ENCODE measurements at places on chromosomes 13 and 19. TPM values are rescaled to one million over a fixed set of nuclear protein-coding genes. Genes with fewer than 3 reads are reported as not detected.

The CRTC1 gene
- 10.3 TPM for total RNA-seq

DNA sequence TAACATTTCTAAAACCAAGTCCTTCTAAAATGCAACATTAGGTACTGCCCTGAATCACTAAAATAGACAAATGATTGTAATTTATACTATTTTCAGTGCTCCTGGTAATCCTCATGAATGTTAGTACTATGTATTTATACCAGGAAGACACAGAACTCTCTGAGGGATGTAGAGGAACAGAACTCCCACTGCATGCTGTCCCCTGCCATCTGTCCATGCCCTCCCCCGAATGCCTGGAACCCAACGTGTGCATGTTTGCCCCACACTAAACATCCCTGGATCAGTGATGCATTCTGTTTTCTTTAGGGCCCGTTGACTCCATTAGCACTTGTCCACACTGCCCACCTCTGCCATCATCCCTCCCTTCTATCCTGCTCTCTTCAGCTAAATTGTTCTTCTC is 26.5 kb downstream of the ENOX1 start:
- H3K36me3 ChIP-seq, result no peaks in the 10 kb centered on the region
- H3K27ac ChIP-seq, result no peak overlapping the region
- no peaks in the 10 kb centered on the region for H3K4me1 ChIP-seq
- H3K4me3 ChIP-seq, result no peak overlapping the region
- no peaks in the 10 kb centered on the region for H3K27me3 ChIP-seq

GRCh38 chr19:37903096-37903495 is 3.3 kb downstream of the WDR87 start:
- DNase-seq, result no peak
- H3K4me1 ChIP-seq, result peaks cover 8% of the 10 kb centered on the region
- no peaks in the 10 kb centered on the region for H3K36me3 ChIP-seq
- no peak overlapping the region for H3K27ac ChIP-seq
- no peaks in the 10 kb centered on the region for H3K27me3 ChIP-seq
- H3K4me3 ChIP-seq, result no peak overlapping the region

GRCh38 chr19:14019100-14019499 is 8.8 kb upstream of the RLN3 start:
- no peaks in the 10 kb centered on the region for H3K36me3 ChIP-seq
- no peak overlapping the region for H3K4me3 ChIP-seq
- H3K27ac ChIP-seq, result no peak overlapping the region
- no peak for DNase-seq

The NAPSA gene
- 0.48 TPM for total RNA-seq

- no peaks in the 10 kb centered on the region for H3K27me3 ChIP-seq
- no peak overlapping the region for H3K4me3 ChIP-seq
- no peak for DNase-seq
- no peaks in the 10 kb centered on the region for H3K4me1 ChIP-seq
- no peaks in the 10 kb centered on the region for H3K36me3 ChIP-seq
These were observed 825.6 kb downstream of the SLITRK6 start for GRCh38 chr13:84973661-84974060.

The ZNF845 gene
- 4.6 TPM for total RNA-seq

GRCh38 chr13:31111136-31111535 is 50.6 kb downstream of the HSPH1 start:
- no peak overlapping the region for H3K4me3 ChIP-seq
- H3K27me3 ChIP-seq, result peaks cover 14% of the 10 kb centered on the region
- DNase-seq, result no peak
- no peak overlapping the region for H3K27ac ChIP-seq

The ZNF177 gene
- 0.42 TPM for total RNA-seq

GRCh38 chr19:49889687-49890348 is 6.9 kb downstream of the IL4I1 start:
- no peak overlapping the region for H3K4me3 ChIP-seq
- H3K27me3 ChIP-seq, result no peaks in the 10 kb centered on the region
- H3K4me1 ChIP-seq, result peaks cover 3% of the 10 kb centered on the region
- peak; percentile 79 for DNase-seq
- no peak overlapping the region for H3K27ac ChIP-seq

- peak; percentile 84 for DNase-seq
- peak overlapping the region; percentile 85 for H3K27ac ChIP-seq
- peaks cover 31% of the 10 kb centered on the region for H3K4me1 ChIP-seq
- H3K36me3 ChIP-seq, result no peaks in the 10 kb centered on the region
These were observed 45.1 kb upstream of the CEACAM21 start for GRCh38 chr19:41530761-41531301.

DNA sequence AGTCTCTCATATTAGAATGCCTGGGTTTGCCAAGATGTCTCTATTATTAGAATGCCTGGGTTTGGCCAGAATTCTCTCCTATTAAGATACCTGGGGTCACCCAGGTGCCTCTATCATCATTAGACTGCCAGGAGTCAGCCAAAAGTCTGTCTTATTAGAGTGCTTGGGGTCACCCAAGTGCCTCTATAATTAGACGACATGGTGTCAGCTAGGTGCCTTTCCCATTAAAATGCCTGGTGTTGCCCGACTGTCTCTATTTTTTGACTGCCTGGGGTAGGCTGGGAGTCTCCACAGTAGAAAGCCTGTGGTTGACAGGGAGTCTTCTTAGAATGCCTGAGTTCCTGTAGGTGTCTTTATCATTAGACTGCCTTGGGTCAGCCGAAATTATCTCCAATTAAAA is 1536.6 kb downstream of the UQCRFS1 start:
- no peaks in the 10 kb centered on the region for H3K36me3 ChIP-seq
- no peaks in the 10 kb centered on the region for H3K27me3 ChIP-seq
- DNase-seq, result no peak
- H3K4me1 ChIP-seq, result no peaks in the 10 kb centered on the region
- H3K4me3 ChIP-seq, result no peak overlapping the region

GRCh38 chr19:4472174-4472974 is at the start of gene HDGFL2:
TSS of gene HDGFL2 (plus strand) at chr19:4472297. CDS start at chr19:4472351, 54 bp downstream.
- H3K27me3 ChIP-seq, result no peaks in the 10 kb centered on the region
- peak within 1 kb of the TSS; percentile 94 for H3K4me3 ChIP-seq
- no peak for DNase-seq
- peaks cover 12% of the 10 kb centered on the region for H3K4me1 ChIP-seq
- peaks cover 9% of the 10 kb centered on the region for H3K36me3 ChIP-seq

DNA sequence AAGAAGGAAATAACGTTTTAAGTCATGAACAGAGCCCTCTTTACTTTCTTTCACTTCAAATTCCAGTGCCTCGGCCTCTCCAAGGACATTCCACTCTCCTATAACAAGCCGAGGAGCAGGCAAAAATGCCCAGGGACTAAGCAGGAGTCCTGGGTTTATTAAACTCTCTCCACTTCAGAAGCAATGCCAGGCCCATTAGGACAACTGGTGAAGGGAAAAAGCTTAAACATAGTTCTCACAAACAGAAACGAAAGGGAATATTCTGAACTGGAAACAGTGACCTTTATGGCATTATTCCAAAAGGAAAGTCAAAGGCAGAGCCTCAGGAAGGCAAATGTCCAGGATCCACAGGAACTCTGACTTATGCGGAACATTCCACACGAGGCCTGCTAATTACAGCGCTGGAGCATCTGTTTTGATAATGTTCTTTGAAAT is 30.9 kb upstream of the MED4 start:
- H3K27ac ChIP-seq, result peak overlapping the region; percentile 66
- no peaks in the 10 kb centered on the region for H3K36me3 ChIP-seq
- peaks cover 15% of the 10 kb centered on the region for H3K4me1 ChIP-seq

The IL11 gene
- not detected for total RNA-seq

The ELL gene
- 18.2 TPM for total RNA-seq

All from endothelial cell of umbilical vein (primary cell).